ENCODE measurements at places on chromosomes 2 and 18.
A peak's percentile ranks its signal among the peaks of the same experiment; 100 is the strongest.

DNA sequence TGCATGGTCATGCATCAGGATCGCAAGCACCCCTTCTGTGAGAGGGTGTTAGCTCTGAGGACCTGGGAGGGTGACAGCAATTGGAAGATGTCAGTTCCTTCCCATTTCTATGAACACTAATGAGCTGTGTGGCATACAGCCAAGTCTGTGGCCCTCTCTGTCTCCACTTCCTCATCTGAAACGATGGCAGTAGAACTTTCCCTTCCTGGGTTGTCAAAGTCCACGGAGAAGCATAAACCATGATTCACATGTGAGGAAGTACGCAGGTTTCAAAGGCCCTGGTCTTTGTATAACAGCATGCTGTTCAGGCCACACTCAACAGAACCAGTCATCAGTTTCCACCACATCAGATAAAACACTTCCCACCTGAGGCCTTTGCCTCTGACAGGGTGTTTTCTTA is 167.4 kb upstream of the RAB6C start:
- DNase-seq, result peak; percentile 45

DNA sequence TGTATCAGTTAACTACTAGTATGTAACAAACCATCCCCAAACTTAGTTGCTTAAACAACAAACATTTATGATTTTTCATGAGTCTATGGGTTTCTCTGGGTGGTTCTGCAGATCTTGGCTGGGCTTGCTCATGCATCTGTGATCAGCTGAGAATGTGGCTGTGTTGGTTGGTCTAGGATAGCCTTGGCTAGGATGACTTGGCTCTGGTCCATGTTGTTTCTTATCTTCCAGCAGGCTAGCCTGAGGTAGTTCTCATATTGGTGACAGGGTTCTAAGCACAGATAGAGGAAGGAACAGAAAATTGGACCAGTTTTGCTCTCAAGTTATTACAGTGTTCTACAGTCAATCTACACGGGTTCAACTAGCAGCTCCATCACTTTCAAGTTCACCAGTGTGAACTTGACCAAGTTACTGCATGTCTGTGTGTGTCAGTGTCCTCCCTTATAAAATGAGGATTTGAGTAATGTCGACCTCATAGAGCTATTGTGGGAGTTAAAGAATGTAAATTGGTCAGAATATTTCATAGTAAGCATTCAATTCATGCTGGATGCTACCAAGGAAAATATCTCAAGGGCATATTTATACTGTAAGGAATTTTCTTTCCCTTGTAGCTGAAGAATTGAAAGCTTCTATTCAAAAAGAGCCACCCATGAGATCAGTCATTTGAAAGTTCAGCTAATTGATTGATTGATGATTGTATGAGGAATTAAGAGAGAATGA is 65.3 kb downstream of the MYO3B start:
- no peak for DNase-seq

- DNase-seq, result no peak
Measured at GRCh38 chr2:221570321-221570935, 1.7 kb downstream of the EPHA4 start.

DNA sequence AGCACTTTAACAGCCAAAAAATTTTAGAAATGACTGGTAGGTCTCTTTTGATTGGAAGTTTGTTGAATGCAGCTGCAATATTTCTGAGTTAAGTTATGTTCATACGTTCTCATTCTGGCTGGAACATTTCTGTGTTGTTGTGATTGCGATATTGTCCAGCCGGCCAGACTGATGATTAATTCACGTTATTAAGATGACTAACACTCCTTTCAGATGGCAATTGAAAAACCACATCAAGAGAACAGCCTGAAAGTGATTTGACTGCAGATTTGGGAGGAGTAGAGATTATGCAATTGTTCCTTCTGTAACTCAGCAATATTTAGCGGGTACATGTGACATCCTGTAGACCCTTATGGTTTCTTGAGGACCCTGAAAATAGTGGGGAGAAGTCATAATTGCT is 133.7 kb downstream of the FBXO15 start:
- no peak for DNase-seq

GRCh38 chr2:100367163-100367562 is 44.9 kb upstream of the LONRF2 start:
- DNase-seq, result no peak

- no peak for DNase-seq
Measured at GRCh38 chr18:12783524-12783923, 80.7 kb downstream of the PSMG2 start.

- DNase-seq, result no peak
Measured at GRCh38 chr2:70523996-70524965, 29.3 kb downstream of the TGFA start.

DNA sequence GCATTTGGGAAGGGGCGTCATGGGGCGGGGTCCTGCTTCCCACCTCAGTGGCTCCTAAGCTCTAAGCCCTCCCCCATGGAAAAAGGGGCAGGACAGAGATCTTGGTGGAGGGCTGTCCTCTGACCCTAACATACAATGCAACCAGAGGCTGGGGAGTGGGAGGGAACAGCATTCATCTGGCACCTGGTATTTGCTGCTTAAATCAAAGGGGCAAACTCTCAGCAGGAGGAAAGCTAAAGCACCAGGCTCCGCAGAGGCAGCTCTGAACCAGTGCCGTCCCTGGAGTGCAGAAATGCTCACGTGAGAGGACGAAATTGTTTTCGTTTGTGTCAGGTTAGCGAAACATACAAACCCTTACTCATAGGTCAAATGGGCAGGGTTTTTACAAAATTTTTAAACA is 92.7 kb upstream of the PXDN start:
- no peak for DNase-seq

GRCh38 chr18:77110400-77110799 is 22.2 kb downstream of the MBP start:
- DNase-seq, result no peak

- DNase-seq, result no peak
Measured at GRCh38 chr2:223282221-223282620, 230.2 kb downstream of the KCNE4 start.

DNA sequence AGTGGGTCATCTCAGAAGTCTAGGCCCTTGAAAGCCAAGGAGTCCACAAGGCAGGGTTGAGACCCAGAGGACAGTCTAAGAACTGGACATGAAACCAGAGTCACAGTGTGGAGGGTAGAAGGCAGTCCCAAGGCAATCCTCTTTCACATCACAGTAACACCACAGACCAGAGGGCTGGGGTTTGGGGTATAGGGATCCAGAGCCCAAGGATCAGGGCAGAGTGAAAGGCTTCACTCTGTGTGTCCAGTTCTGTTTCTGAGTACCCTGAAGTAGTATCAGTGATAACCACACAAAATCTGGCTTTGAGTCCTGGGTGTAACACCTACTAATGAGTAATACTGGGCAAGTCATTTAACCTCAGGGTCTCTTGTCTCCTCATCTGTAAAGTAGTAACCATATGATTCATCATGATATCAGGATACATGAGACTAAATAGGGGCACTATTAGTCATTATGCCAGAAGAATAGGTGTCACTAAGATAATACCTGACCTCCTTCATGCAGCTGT is 91.0 kb downstream of the ICA1L start:
- DNase-seq, result peak; percentile 60

DNA sequence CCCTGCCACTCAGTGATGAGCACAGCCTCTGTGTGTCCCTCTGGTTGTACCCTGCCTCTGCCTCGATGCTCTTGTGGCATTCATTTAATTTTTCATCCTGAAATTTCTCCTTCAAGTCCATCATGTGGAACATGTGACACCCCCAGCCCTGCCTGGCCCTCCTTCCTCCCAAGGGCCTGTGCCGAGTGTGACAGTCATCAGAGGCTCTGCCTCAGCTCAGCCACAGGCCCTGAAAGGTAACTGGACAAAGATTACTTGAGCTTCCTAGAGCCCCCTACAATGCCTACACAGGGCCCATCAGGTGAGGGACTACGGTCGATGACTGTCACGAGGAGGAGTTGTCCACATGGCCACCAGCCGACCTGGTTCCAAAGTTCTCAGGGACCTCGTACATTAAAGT is 75.1 kb downstream of the C1QL2 start:
- DNase-seq, result no peak

- peak; percentile 70 for DNase-seq
Measured at GRCh38 chr18:35376393-35376741, 770 bp downstream of the ZNF396 start.

GRCh38 chr2:173684896-173685459 is 280.2 kb downstream of the SP3 start:
- no peak for DNase-seq

DNA sequence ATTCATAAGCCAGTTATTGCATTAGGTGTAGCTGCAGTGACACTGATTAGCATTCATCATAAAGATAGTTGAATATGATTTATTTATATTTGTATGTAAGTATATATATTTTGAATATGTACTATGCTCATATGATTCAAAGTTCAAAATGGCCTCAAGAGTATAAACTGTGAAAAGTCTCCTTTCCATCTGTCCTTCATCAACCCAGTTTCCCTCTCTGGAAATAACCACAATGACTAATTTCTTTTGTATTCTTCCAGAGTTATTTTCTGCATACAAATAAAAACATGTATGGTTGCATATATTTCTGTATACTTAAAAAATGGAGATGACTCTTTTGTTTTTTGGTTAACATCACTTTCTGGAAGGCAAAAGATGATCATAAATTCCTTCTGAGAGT is 95.2 kb downstream of the CAMKMT start:
- DNase-seq, result no peak

GRCh38 chr2:218585541-218585940 is 16.9 kb downstream of the CNOT9 start:
- DNase-seq, result no peak
